ENCODE measurements at places on chromosomes 16 and 17.

GRCh38 chr16:1645914-1646525 is 32.1 kb upstream of the JPT2 start:
- no peak for DNase-seq

DNA sequence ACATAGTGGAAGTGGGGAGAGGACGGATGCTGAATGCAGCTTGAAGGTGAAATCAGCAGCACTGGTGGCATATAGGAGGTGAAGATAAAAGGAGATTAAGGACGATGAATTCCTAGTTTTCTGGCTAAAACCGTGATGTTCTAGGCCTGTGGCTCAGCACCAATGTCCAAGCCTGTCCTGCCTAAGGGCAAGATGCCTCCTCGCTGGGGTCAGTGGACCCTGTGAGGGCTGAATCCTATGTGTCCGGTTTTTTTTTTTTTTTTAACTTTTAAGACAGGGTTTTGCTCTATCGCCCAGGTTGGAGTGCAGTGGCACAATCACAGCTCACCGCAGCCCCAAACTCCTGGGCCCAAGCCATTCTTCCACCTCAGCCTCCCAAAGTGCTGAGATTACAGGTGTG is 12.8 kb downstream of the CPNE2 start:
- no peak for DNase-seq

DNA sequence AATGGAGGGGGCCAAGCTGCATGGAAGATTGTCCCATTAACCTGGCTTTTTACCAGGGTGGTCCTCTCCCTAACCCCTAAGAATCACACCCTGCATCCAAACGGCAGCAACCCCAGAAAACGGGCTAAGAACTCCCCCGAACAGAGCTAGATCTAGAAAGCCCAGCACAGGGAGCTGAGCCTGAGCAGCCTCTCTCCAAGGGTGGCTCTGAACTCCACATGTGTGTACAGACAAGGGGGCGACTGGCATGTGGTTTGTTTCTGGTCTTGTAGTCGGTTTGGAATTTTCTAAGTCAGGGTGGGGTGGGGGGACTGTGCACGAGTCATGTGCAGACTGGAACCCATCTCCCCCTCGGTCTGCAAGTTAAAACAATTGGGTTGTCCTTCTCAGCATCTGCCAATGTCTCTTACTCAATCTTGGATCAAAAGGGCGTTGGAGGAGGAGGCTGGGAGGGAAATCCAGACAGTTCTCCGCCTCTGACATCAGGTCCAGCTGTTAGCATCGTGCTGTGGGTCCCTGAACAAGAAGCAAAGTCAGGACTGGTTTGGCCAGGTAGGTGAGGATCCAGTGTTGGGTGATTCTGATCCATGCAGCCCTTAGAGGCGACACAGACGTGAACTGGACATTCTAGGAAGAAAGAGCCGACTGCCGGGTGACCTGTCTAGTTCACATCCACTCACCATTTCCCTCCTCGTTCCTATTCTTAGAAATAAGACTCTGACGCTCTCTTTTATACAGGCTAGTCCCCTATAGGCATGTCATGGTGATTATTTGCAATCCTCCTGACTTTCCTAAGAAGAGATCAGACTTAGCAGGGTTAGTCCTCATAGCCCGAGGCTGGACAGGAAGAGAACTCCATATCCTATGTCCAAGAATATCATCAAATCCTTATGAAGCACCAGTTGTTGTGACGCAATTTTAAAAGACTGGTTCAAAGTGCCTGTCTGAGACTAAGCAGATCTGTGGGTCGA is 381.8 kb downstream of the SOX9 start:
- DNase-seq, result no peak

GRCh38 chr17:76947771-76948170 is 79.6 kb downstream of the MGAT5B start:
- no peak for DNase-seq

DNA sequence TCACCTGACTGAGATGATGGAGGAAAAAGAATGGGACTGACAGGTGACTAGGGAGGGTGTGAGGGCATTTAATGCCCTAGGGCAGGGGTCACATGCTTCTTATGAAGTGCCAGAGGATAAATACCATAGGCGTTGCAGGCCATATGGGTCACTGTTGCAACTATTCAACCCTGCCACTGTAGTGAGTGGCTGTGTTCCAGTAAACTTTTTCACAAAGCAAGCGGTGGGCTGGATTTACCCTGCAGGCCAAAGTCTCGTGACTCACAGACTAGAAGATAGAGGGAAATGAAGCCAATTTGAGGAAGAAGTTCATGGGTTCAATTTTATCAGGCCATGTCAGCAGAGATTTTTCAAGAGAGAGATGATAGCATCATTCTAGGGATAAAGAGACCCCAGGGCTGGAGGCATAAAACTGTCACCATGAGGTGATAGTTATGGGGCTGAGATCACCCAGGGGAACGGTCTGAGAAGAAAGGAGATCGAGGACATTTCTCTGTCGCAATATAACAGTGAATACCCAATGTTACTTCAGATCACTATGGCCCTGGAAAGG is 8.6 kb downstream of the ARHGAP17 start:
- no peak for DNase-seq

- no peak for DNase-seq
Observed at GRCh38 chr17:77125432-77125901, 15.3 kb upstream of the SEC14L1 start.

DNA sequence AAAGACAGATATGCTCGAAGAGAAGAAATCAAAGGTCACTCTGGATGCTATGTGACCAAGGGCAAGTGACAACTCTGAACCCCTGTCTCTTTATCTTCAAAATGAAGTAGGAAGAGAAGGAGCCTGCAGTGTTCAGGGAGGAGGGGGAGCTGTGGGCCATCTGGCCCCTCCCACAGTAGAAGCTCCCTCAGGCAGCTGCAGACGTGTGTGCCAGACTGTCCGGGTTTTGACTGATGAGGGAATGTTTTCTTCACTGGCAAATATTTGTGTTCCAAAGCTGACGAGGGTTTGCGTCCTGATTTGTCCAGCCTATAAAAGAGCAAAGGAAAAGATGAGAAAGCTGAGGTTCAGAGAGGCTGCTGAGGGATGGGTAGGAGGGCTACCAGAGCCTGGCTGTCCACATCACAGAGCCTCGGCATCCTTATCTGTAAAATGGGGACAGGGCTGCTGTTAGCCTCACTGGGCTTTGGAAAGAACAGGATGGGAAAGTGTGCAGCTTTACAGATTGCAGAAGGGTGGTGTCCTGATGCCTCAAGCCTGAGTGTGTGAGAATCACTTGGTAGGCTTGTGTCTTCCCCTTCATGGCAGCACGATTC is 1.8 kb upstream of the GINS2 start:
- no peak for DNase-seq

DNA sequence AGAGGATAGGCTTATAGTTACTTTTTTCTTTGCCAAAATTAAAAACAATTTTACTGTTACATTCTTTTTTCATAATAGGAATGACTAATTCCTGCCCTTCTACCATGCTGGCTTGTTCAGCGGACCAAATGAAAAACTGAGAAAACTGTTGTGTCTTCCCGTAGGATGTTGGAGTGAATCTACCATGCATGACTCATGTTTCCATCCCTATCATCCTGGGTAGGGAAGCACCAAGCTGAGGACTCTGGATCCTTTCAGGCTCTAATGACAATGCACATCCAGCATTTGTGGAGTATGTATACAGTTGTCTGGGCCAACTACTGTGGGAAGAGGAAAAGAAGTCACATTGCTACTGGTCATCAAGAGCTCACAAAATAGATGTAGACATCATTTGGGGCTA is 41.1 kb upstream of the DHX8 start:
- DNase-seq, result no peak

GRCh38 chr16:66588981-66589713 is 9.9 kb downstream of the CMTM2 start:
- DNase-seq, result no peak

GRCh38 chr17:31677681-31678080 is 181.4 kb downstream of the COPRS start:
- DNase-seq, result no peak

DNA sequence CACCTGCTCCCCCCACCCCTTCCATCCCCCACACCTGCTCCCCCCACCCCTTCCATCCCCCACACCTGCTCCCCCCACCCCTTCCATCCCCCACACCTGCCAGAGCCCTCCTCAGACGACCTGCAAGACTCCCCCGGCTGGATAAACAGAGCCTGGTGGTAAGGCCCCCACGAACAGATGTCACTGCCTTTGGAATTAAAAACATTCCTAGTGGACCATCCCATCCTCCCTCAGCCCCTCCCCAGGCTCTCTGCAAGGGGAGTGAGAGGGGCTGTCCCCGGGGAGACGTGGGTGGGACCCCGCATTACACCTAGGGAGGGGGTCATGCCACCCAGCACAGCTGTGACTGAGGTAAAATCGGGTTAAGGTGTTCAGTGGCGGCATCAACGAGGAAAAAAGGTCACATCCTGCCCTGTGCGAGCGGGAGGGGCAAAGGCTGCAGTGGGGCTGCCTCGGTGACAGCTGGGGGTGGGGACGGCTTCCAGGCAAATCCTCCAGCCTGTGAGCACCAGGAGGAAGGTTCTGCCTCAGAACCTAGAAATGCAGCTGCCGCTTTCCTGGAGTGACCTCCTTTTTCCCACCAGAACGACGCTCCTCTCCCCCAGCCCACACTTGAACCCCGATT is 38.7 kb downstream of the TIMM22 start:
- peak; percentile 93 for DNase-seq

DNA sequence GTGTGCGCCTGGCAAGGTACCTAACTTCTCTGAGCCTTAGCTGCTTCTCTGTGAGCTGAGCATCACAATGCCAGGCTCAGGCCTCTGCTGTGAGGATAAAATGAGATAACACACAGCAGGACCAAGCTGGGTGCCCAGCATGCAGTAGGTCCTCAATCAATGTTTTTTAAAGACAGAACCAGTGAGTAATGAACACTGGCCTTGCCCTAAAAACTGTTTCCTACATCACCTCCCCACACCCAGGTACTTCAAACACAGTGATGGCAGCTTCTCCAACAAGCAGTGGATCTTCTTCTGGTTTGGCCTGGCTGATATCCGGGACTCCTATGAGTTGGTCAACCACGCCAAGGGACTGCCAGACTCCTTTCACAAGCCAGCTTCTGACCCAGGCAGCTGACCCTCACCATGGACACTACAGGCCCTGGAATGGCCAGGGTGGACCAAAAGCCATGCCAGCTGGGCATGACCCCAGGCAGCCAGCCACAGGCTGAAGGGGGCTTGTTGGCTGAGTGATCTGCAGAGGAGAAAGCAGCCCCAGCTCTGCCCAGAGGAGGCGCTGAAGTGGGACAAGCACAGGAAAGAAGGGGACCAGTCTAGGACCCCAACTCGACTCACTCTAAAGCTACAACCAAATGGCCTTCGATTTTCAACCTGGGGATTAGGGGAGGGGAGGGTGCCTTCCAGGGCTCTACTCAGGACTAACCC is 3.9 kb downstream of the NAGS start:
- no peak for DNase-seq

DNA sequence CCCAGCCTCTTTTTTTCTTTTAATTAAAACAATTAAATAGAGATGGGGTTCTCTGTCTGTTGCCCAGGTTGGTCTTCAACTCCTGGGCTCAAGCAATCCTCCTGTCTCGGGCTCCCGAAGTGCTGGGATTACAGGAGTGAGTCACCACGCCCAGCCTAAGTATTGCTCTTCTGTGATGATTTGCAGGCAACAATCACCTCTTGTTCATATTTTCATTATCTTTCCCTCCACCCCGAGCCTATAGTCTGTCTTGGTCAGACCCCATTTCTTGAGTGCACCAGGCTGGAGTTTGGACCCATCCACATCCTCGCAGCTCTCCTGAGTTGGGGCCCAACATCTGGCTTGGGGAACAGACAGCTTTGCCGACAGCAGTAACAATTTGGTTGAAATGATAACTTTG is 4.3 kb upstream of the SPN start:
- DNase-seq, result no peak

GRCh38 chr16:20303012-20303411 is 24.3 kb downstream of the GP2 start:
- DNase-seq, result no peak

DNA sequence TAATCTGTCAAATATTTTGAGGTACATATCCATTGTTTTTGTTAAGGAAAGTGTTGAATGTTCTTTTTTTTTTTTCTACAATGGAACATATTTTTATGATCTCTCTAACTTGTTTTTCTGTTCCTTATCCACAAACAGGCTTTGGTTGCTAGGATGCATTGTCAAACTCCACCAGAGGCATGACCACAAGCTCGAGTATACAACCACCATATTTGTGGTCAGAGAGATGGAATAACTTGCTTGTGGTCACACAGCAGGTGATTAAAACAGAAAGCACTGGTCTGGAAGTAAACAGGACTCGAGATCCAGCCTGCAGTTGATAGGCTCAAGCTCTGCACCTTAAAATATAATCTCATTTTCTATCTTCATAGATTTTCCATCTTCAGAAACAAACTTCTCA is 105.8 kb upstream of the ADAMTS18 start:
- no peak for DNase-seq

GRCh38 chr16:8103649-8104289 is 486.5 kb downstream of the TMEM114 start:
- DNase-seq, result no peak

DNA sequence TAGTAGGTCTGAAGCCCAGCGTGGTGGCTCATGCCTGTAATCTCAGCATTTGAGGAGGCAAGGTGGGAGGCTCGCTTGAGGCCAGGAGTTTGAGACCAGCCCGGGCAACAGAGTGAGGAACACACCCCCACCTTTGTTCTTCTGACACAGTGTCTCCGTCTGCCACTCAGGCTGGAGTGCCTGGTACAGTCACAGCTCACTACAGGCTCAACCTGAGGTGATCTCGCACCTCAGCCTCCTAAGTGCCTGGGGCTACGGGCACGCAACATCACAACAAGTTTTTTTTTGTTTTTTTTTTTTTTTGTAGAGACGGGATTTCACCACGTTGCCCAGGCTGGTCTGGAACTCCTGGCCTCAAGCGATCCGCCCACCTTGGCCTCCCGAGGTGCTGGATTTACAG is 6.7 kb upstream of the TLCD3A start:
- DNase-seq, result no peak

- no peak for DNase-seq
Observed at GRCh38 chr17:75844530-75845057, 390 bp upstream of the UNC13D start.

- DNase-seq, result no peak
Observed at GRCh38 chr17:72223866-72224291, 103.1 kb downstream of the SOX9 start.

DNA sequence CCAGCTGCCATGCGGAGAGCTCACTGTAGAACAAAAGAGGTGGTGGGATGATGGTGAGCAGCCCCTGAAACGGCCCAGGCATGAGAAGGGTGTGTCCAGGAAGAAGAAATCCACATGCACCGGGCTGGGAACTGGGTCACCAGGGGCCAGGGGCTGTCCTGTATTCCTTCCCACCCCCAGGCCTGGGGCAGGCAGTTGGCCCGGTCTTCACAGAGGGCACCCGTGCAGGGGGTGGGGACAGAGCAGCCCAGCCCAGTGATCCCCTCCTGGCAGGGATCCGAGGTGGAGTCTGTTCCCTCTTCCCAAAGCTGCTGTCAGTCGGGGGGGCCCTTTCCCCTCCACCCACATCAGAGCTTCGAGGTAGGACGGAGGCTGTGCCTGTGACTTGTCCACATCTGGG is 9.2 kb downstream of the HS3ST6 start:
- no peak for DNase-seq

GRCh38 chr17:19718613-19719354 is 2.4 kb upstream of the SLC47A2 start:
- no peak for DNase-seq

- DNase-seq, result no peak
Observed at GRCh38 chr17:42928714-42929496, 28.3 kb downstream of the G6PC1 start.

- no peak for DNase-seq
Observed at GRCh38 chr16:62135446-62135845, 99.2 kb upstream of the CDH8 start.

- DNase-seq, result no peak
Observed at GRCh38 chr16:48574766-48575165, 35.2 kb downstream of the N4BP1 start.

Measured in NCI-H524 treated with DMSO at 0.1 percent for 48 hours (cell line).